Stimulated activated CD8-positive, alpha-beta memory T cell treated with anti-CD3 and anti-CD28 coated beads, Interleukin-4, amount 100 ng/mL, for 1 hour (primary cell): ENCODE measurements at places on chromosomes 3 and 15.

DNA sequence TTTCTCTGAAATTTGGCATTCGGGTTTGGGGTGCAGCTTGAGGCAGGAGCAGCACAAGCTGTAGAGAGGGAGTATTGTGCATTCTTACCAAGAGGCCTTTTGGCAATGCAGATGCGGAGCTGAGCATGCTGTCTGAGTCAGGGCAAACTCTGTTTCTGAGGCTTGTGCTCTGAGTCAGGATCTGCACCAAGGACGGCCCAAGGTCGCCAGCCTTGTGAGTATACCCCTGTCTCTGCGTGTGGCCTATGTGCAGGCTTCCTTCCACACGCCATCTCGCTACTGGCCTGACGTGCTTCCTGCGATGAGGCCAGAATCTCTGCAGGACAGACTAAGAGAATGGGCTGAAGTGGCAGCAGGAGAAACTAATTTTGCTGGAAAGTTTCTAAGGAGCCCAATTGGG is 83.8 kb upstream of the ROPN1 start:
- no peak for DNase-seq

DNA sequence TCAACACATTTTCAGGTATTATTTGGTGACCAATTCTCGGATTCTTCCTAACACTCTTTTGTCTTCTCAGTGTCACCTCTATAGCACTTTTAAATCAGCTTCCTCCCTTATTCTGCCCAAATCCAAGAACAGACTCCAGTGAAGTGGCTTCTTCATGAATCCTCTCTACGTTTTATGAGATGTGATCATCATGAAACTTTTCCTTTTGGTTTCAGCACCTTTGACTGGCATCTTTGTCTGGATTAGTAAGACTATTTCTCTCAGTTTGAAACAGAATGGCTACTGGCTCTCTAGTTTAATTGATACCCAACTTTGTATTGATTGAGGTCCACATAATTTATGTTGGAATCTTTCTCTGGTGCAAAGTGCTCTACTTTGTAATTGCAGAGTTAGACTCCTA is 45.6 kb downstream of the CMC1 start:
- DNase-seq, result no peak

- peak; percentile 79 for DNase-seq
These were observed 525.5 kb upstream of the CFAP20DC start for GRCh38 chr3:59575113-59576001.

DNA sequence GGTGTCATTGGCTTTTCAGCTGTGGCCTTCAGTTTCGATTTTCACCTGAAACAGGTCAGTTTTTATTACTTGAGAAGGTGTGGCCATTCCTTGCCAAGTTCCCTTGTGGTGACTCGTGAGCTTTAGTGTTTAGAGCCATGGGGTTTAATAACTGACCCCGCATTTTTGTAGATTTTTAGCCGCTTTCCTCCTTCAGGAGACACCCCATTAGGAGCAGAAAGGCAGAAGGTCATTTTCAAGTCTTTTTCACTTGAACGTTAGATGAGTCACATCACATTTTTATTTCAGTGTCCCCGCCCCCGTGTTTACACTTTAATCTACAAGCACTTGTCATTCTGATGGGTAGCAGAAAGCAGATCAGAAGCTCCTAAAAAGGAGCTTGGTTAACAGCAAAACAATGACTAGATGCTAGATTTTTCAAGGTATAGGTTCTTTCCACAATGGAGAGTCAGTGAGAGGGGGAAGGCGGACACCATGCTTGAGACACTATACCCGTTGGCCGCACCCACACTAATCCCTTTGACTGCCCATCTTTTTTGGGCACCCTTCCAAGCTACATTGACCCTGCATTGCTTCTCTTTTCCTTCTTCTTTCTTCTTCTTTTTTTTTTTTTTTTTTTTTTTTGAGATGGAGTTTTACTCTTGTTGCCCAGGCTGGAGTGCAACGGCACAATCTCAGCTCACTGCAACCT is 132.7 kb downstream of the GHSR start:
- DNase-seq, result no peak

- no peak for DNase-seq
These were observed 77.3 kb downstream of the SMAD3 start for GRCh38 chr15:67142767-67143100.
